ENCODE measurements at places on chromosomes 3 and 15.

- no peak for DNase-seq
Measured at GRCh38 chr3:111989061-111989678, 9.6 kb upstream of the TAGLN3 start.

GRCh38 chr3:16896820-16897219 is 12.1 kb downstream of the PLCL2 start:
- no peak for DNase-seq

DNA sequence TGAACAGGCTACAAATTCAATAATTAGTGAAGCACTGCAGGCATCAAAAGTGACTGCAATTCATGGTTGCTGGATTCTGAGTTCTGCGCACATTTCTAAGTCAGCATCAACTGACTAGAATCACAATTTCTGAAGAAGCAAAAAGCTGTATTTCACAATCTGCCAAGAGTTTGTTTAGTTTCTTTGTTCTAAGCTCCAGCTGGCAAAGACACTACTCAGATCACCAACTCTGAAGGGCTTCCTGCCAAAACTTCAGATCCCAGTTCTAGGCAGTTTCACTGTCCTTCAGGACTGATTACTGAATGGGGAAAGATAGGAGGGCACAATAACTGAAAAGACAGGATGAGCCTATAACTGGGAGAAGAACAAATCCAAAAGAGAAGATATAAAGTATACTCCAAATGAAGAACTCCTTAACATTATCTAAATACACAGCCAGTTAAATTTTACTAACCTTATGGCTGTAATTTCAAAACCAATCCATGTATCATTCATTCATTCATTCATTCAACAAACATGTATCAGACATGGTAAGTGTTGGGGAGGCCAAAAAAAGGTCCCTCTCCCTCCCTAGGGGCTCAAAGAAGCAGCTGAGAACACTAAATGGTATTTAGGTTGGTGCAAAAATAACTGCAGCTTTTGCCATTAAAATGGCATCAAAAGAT is 17.1 kb downstream of the TJP1 start:
- DNase-seq: no peak

DNA sequence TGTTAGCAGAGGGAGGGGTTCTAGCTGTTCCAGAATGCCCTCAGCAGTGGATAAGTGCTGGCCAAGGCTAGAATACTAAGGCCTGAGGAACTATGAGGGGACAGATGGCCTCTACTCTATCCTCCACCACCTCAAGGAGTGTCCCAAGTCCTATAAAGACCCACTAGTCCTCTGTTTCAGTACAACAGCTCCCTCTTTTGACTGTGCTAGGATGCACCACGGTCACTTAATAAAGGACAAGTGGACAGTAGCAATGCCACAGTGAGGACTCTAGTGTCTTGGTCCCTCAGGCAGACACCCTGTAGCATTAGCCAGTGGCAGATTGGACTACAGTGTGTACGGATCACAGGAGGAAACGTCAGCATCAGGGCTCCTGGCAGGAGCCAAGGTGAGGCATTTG is 171.8 kb upstream of the PROK2 start:
- no peak for DNase-seq

- DNase-seq: no peak
Measured at GRCh38 chr3:115186351-115187148, 39.5 kb upstream of the ZBTB20 start.

DNA sequence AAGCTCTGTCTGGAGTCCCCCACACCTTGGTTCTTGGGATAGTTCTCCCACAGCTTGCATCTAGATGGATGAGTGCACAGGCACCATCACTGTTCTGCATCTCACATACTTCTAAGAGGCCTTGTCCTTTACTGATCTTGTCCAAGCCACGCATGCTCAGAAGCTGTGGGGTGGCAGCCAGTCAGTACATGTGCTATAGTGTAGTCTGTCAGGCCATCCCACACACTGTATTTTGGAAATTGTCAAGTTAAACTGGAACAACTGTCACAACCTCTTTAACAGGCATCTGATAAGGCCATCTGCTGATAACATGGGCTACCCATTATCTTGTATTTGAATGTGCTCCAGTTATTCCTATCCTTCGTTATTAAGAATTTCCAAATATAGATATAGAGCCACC is 296.5 kb upstream of the AZI2 start:
- no peak for DNase-seq
